ENCODE measurements at places on chromosomes 4 and X.

DNA sequence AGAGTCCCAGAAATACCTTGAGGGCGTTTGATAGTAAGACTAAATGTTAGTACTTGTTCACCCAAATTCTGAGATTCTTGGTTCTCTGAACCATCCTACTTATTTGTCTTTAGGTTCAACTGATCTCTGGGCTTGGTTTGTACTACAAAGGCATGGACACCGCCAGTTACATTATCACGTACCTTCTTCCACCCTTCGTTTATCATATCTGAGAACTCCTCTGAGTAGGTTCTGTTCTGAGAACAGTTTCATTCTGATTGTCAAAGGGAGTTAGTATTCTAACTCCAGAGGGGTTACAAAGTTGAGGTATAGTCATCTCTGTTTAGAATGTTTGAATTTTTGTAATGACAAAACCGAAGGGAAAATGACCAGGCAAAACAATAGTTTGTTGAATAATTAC, 19.3 kb downstream of the ZFX start:
- no peak for DNase-seq

GRCh38 chr4:26058537-26058936, 144.5 kb downstream of the SMIM20 start:
- DNase-seq = no peak

GRCh38 chr4:38565271-38566199, 98.5 kb upstream of the KLF3 start:
- DNase-seq = peak; percentile 68

GRCh38 chr4:10096201-10096977, 20.2 kb downstream of the WDR1 start:
- DNase-seq = no peak
